ENCODE measurements at places on chromosomes 6 and 20.

DNA sequence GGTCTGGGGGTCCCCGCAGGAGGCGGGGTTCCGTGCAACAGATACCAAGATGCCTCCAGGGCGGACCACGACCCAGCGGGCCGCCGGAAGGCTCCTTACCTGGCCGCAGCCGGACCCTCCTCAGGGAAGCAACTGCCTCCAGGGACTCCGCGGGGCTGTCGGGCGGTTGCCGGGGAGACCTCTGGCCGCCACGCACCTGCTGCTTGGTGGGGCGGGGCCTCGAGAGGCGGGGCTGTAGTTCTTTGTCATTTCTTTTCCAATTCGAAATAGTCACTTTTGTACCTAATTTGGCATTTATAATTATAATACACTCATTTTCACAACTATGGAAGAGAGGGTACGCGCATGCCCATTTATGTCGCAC lies 647 bp downstream of the AK9 start:
- DNase-seq, result peak; percentile 81

GRCh38 chr20:19284400-19285178 lies 72.1 kb downstream of the SLC24A3 start:
- DNase-seq, result no peak

- no peak for DNase-seq
Measured at GRCh38 chr20:57791966-57792365, 82.2 kb upstream of the PMEPA1 start.

GRCh38 chr6:95091823-95092436 lies 485.4 kb upstream of the MANEA start:
- peak; percentile 42 for DNase-seq

DNA sequence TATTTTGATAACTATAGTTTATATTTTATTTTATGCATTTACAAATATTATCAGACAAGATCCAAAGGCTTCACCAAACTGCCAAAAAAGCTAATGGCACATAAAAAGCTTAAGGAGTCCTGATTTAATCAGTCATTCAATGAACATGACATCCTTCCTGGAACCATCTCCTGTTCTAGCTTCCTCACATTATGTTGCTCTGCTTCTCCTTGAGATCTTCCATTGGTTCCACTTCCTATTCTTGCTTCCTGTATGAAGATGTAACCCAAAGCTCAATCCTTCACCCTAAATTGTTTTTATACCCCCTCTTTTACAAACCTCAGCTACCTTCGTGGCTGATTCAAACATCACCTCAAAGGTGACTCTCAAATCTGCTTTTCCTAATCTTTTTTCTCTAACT lies 4.5 kb upstream of the BRD2 start:
- DNase-seq, result no peak

DNA sequence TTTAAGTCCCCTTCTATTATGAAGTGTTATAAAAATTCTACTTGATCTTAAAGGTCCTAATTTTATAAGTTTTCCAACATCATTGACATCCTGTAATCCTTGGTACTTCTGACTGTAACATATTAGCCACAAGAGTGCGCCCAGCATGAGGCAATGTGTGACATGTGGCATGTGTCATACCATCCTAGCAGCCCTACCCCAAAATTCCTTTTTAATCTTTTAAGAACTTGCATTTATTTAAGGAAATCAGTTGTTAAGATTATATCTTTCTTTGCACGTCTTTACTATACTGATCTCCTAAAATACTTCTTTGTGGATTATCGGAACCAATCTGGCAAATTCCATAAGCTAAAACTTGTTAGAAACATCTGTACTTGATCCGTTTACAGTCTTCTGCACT lies 167.1 kb upstream of the SLC24A3 start:
- DNase-seq, result no peak

DNA sequence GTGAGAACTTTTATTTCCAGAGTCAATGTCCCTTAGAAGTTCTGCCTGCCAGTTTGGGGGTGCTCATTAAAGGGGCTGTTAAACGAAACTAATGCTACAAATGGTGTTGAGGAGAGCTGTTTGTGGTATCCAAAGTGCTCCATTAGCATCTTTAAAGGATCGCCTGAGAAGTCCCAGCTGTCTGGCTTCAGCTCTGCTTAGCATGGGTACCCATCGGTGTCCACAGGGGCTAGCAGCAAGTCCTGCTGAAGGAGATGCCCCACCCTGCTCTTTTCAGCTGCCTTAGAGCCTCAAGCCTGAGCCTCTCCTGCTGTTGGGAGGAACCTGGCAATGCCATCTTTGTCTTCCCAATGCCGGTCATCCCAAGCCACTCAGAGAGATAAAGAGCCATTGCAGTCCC lies 111.1 kb downstream of the FOXO3 start:
- DNase-seq, result peak; percentile 32

GRCh38 chr6:29563435-29563965 lies 4.0 kb upstream of the UBD start:
- DNase-seq, result no peak

GRCh38 chr20:24379484-24379927 lies 89.9 kb upstream of the SYNDIG1 start:
- no peak for DNase-seq

DNA sequence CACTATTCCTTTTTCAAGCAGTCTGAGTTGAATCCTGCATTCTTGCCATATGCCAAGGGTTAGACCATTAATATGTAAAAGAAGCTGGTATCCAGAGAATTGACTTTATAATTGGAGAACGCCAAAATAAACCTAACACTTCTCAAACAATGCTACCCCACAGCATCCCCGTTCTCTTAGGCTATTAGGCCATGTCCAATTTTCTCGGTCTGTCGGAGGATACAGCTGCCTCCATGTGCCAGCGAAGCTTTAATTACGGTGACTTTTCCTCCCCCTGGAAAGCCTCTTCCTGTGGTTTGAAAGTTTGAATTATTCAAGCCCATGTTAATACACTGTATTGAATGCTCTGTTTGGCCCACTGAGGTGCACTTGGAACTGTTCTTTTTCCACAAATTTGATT lies 60.5 kb downstream of the HS3ST5 start:
- no peak for DNase-seq

- DNase-seq, result no peak
Measured at GRCh38 chr20:57076951-57077350, 189.5 kb downstream of the BMP7 start.

- DNase-seq, result no peak
Measured at GRCh38 chr20:61254881-61255626, 3.0 kb downstream of the CDH4 start.

- DNase-seq, result no peak
Measured at GRCh38 chr6:46053039-46053933, 37.6 kb upstream of the CLIC5 start.

- no peak for DNase-seq
Measured at GRCh38 chr20:4018023-4018748, 2.8 kb upstream of the RNF24 start.

DNA sequence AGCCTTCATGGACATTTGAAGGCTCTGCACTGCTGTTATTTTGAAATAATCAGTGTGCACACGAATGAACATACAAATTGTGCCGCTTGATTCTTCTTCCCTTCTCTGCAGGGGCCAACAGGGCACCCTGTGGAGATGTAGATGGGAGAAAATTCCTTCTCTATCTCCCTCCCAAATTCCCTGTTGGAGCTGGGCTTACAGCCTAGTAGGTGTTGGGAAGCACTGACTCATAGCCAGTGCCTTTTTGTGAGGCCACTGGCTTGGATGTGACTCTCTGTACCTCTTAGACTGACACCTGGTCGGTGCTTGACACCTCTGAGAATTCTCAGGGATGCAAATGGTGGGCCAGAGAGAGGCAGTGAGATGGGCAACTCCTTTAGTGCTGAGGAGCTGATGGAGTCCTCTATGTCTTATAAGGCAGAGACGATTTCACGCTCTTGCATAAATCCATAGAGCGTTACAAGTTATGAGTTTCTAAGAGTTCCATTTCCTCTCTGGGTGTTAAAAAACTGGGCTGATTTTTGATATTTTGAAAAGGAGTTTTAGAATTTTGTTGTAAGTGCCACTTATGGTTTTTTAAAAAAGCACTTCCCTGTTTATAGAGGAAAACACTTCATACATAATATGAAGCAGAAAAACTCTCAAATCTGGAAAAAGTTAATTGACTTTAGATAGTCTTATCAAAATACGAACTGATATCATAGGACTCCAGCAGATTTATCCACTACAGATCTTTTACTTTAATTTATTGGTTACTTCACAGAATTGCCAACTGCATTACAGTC lies 89.8 kb upstream of the MAP3K7 start:
- DNase-seq, result peak; percentile 39

DNA sequence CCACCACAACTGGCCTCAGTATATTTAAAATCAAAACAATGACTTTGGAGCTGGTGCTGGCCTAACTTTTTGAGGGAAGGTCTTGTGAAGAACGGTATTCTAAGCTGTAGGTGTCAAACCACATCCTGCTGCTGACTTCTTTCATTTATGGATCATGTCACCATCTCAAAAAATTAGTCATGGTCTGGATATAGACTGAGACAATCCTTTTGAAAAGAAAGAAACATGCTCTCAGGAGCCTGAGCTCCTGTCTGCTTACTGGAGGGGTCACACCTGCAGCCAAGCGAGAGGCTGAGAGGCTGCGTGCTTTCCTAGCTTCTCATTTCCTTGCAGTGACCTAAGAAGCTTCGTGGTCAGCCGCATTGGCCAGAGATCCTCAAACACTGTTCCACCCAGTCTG lies 55.2 kb downstream of the TIAM2 start:
- no peak for DNase-seq

DNA sequence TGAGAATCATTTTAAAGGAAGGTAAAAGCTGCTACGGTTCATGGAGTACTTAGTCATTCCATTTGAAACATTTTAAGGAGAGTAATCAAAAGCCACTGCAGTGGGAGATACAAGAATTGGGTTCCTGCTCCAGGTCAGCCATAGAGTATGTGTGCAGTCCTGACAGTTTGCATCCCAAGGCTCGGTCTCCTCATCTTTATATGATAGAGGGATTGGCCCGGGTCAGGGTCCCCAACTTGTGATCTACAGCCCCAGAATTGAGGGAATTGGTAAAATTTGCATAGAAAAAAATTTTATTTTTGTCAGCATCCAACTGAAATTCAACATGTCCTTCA lies 147.4 kb upstream of the PRND start:
- DNase-seq, result no peak

DNA sequence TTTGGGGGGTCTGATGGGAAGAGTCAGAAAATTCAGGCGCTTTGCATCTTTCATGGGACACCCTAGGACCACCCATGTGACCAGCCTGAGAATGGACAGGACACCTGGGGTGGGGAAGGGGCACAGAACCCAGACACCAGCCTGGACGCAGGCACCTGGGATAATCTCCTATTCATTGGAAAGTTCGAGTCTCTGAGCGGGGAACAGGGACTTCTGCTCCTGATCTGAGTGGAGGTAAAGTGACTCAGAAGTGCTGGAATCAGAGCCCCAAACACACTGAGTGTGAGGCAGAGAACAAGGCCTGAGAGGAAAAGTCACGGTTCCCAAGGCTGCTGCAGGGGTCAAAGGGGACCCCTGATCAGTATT lies 1.4 kb downstream of the HLA-B start:
- no peak for DNase-seq

- DNase-seq, result no peak
Measured at GRCh38 chr20:58667975-58668374, 16.9 kb downstream of the STX16 start.

GRCh38 chr6:152295920-152296319 lies 341.2 kb downstream of the SYNE1 start:
- DNase-seq, result no peak

DNA sequence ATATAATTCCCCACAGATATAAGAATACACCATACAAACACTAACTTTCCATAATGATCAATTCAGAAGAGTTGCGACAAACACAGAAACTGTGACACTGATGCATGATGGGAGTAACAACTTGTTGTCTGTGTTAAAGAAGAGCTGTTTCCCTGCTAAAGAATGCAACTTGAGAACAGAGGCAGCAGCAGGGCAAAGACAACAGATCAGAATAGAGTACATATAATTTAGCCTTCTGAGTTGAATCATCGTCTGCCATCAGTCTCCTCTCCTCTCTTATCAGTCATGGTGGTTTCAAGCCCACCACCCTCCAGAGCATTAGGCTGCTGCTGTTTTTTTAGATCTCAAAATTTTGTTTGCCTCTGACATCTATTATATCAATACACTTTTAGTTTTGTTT lies 280.4 kb downstream of the UBE3D start:
- DNase-seq, result no peak

- no peak for DNase-seq
Measured at GRCh38 chr20:46388201-46388836, 18.1 kb downstream of the ELMO2 start.

- no peak for DNase-seq
Measured at GRCh38 chr6:130694606-130695005, 132.6 kb upstream of the SMLR1 start.

GRCh38 chr6:149905911-149906371 lies 8.0 kb upstream of the RAET1E start:
- DNase-seq, result no peak

GRCh38 chr6:11093376-11093625 lies 333 bp upstream of the SMIM13 start:
- DNase-seq, result no peak

DNA sequence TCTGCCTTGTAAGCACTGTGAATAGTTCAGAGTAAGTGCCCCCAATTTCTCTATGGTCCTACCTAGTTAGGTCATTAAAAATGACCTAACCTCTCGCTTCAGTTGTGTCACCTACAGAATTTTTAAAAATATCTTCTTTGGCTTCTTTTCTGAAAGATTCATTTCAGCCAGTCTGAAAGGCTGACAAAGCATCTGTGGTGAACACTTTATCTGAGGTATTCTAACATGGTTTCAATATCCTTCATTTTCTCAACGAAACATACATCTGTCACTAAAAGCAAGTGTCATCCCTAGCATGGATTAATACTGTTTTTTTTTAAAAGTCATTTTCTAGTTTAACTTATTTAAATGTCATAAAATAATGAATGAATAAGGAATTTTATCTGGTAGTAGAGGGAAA lies 5.1 kb downstream of the DPM1 start:
- DNase-seq, result no peak

DNA sequence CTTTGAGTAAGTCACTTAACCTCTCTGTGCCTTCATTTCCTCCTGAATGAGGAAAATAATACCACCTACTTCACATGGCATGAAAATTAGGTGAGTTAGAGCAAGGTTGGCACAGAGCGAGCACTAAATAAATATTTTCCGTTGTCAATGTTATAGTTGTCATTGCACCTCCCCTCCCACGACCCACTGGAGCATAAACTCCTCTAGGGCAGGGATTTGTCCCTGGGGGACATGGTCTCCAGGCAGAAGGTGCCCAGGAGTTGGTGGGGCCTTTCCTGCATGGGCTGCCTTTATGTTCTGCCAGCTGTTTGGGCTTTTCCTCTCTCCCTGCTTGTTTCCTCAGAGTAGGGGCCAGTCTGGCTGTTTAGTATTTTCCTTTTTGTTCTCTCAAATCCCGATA lies 1.3 kb upstream of the ANGPT4 start:
- DNase-seq, result no peak

GRCh38 chr6:51490101-51490500 lies 597.3 kb downstream of the PKHD1 start:
- no peak for DNase-seq
